Aortic smooth muscle cell (primary cell): ENCODE measurements at places on chromosomes 12 and 14. TPM values are rescaled to one million over a fixed set of nuclear protein-coding genes. Genes with fewer than 3 reads are reported as not detected.

The AQP6 gene
- total RNA-seq, result 0.12 and 0.13 TPM in 2 replicates

The KLRD1 gene
- total RNA-seq, result 0.06 and 0.13 TPM in 2 replicates

The MUCL1 gene
- total RNA-seq, result not detected in 2 replicates

The NOPCHAP1 gene
- 4.9 and 5.5 TPM in 2 replicates for total RNA-seq

The NTF3 gene
- 4.4 and 11.1 TPM in 2 replicates for total RNA-seq

The EEF1AKMT3 gene
- 5.2 and 5.4 TPM in 2 replicates for total RNA-seq

The DNAJC22 gene
- 4.9 and 5.4 TPM in 2 replicates for total RNA-seq

The MAP3K9 gene
- total RNA-seq, result under 0.01 TPM in 2 replicates

The ZC2HC1C gene
- total RNA-seq, result 0.99 and 1.1 TPM in 2 replicates

The LRP1-AS gene
- 0.37 TPM in 1 of 2 replicates, not detected in the other for total RNA-seq

The CPNE8 gene
- 17.4 and 27.0 TPM in 2 replicates for total RNA-seq

The ATXN3 gene
- 53.1 and 87.5 TPM in 2 replicates for total RNA-seq

The SPRING1 gene
- 16.6 and 17.6 TPM in 2 replicates for total RNA-seq

The WNK1 gene
- 90.6 and 104 TPM in 2 replicates for total RNA-seq

The ACACB gene
- 5.9 and 7.0 TPM in 2 replicates for total RNA-seq

The DCAF4 gene
- total RNA-seq, result 5.5 and 8.1 TPM in 2 replicates

The PYGL gene
- total RNA-seq, result 23.0 and 31.6 TPM in 2 replicates

The DLGAP5 gene
- total RNA-seq, result 24.3 and 30.8 TPM in 2 replicates

The FAM234B gene
- total RNA-seq, result 2.5 and 3.2 TPM in 2 replicates

The EPYC gene
- total RNA-seq, result not detected in 2 replicates

The LRR1 gene
- total RNA-seq, result 15.9 and 21.1 TPM in 2 replicates

The LRRC43 gene
- 0.79 and 0.87 TPM in 2 replicates for total RNA-seq

The WDHD1 gene
- total RNA-seq, result 11.4 and 18.2 TPM in 2 replicates

The AVPR1A gene
- not detected in 2 replicates for total RNA-seq

The SLC15A4 gene
- total RNA-seq, result 47.4 and 50.1 TPM in 2 replicates

The ASB2 gene
- total RNA-seq, result 0.40 and 0.56 TPM in 2 replicates
